ENCODE measurements at places on chromosomes 4 and X. TPM values are rescaled to one million over a fixed set of nuclear protein-coding genes. Genes with fewer than 3 reads are reported as not detected.

GRCh38 chr4:55393461-55394320, 2.1 kb upstream of the TMEM165 start:
- DNase-seq: no peak

- peak; percentile 91 for DNase-seq
Measured at GRCh38 chrX:49155243-49155899, 7.2 kb upstream of the MAGIX start.

GRCh38 chr4:20878806-20879205, 178.5 kb downstream of the PACRGL start:
- DNase-seq: no peak

GRCh38 chr4:19675172-19675811, 576.4 kb upstream of the SLIT2 start:
- DNase-seq: no peak

Gene SLIT2
- total RNA-seq: 84.7 TPM

Gene HTR2C
- total RNA-seq: 34.9 TPM

Data from spinal cord (tissue), 10 donors.